ENCODE measurements at places on chromosomes 11 and 22.

DNA sequence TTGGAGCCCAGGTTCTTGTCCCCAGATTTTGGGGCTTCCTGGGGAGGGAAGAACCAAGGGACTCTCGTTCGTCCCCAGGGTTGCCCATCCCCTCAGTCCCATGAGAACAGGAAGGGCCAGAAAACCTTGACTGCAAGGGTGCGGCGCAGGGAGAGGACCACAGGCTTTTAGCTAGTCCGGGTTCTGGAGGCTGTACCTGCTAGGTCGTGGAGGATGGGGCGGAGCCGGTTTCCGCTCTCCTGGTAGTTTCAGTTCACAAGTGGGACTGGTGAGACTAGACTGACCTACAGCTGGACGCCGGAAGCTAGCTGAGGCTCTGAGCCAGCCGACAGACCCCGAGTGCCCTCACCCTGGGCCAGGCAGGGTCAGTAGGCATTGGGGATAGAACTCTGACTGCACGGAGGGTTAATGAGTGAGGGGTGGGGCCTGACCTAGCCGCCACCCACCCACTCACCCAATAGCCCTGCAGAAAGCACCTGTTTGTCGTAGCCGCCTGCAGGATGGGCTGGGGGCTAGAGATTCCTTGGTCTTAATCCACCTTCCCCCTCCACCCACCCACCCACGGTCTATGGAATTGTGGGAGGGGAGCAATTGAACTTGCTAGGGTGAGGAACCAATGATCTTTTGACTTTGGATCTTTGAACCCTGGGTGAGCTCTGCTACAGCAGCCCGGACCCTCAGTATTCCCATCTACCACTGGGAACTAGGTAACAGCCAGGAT, 1.5 kb downstream of the MAFF start:
- DNase-seq: no peak

DNA sequence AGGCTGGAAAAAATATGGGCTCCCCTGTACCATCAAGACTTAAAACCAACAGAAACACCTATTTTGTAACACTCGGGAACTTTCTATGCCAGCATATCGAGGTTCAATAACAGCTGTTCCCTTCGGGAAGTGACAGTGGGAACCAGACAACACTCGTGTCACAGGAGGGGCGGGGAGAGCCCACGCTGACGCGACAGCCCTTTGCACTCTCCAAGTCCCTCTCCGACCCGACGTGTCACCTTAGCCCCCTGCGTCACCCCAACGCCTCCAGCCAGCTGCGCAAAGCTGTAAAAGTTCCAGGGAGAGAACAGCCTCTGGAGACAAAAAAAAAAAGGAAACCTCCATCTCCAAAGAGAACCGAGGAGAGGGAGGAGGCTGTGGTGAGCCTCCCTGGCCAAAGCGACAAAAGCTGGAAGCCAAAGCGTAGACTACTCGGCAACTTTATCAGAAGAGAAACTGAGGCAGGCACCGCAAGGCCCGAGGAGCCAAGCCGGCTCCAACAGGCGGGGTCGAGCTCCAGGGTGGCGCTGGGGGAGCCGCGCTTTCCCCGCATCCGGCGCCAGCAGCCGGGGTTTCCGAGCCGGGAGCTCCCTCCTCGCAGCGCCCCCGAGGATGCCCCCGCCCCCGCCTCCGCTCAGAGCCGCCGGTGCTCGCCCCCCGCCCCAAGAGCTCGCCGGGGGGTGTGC, 751 bp downstream of the ARFGAP3 start:
- peak; percentile 47 for DNase-seq

DNA sequence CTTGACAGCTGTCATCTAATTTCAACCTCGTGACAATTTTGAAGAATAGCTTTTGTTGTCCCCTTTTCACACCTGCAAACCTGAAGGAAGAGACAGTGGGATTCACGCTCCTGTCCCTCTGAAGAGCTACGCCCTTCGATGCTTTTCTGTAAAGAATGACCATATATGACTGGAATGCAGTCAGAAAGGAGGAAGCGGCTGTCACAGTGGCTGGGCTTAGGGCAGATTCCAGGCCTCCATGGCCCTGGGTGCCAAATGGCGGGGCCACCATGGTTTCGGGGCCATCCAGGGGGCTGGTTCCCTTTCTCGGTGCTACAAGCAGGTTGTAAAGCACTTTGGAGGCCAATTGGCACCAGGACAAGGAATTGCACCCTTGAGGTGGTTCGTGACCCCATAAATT, 22.2 kb upstream of the FGF19 start:
- DNase-seq: no peak

- DNase-seq: no peak
Observed at GRCh38 chr11:86067009-86067850, 1.7 kb downstream of the PICALM start.

GRCh38 chr22:24486501-24486921, 8.6 kb upstream of the UPB1 start:
- DNase-seq: no peak

- no peak for DNase-seq
Observed at GRCh38 chr11:76038608-76039007, 167.7 kb downstream of the WNT11 start.

DNA sequence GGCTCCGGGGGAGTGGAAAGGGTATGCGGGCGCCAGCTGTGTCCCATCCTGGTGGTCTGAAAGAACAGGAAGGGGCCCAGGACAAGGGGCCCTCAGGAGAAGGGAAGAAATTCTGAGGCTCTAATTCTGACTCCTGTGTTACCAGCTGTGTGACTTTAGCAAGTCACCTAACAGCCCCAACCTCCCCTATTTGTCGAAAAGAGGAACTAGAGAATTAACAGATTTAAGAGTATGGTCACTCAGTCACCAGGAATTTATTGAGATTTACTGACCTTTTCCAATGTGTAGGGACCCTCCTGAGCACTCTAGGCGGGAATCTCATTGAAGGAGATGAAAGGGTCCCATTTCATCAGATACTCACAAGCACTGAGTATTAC, 14.6 kb downstream of the RPS6KA4 start:
- peak; percentile 69 for DNase-seq

GRCh38 chr22:47245786-47246185, 483.3 kb downstream of the TBC1D22A start:
- DNase-seq: no peak

Measured in common myeloid progenitor, CD34-positive (primary cell).